ENCODE measurements at places on chromosomes 6 and 20.

- no peak for DNase-seq
These were observed 78.1 kb downstream of the MMUT start for GRCh38 chr6:49384904-49385303.

GRCh38 chr20:58950603-58951002, 30.5 kb upstream of the NELFCD start:
- DNase-seq: no peak

GRCh38 chr20:35563834-35564233, 22.0 kb downstream of the ERGIC3 start:
- no peak for DNase-seq

DNA sequence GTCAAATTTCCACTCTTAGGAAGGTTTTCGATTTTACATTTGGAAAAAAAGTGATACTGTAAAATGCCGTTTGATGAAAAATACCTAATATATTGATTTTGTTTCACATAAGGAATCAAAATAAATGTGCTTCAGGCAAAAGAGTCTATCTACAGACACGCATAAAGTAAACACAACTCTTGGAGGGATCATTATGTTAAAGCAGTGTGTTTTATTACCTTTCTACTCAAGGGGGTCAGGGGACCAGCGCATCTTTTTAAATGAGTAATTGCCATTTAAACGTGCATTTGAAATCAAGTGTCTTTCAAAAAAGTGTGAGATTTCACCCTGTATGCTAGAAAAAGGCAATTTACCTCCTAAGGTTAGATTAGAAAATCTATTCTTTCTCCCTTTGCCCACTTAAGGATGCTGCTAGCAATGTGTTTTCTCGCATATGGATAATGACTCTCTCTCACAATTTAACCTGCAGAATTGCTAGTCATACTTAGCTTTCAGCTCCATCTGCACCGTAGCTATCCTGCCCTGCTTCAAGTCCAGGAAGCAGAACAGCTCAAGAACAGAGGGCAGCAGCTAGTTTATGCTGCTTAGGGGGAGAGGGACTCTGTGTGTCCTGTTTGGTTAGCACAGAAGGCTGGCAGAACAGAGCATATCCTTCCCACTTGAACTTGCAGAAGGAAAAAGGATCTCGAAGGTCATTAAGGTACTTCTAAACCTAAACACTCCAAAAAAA, 35.0 kb downstream of the NKAIN2 start:
- DNase-seq: peak; percentile 78

- no peak for DNase-seq
These were observed 29.9 kb upstream of the HMGA1 start for GRCh38 chr6:34206726-34207125.

GRCh38 chr20:57579898-57580447, 19.1 kb downstream of the PCK1 start:
- DNase-seq: no peak

GRCh38 chr20:23335521-23335920, 15.1 kb upstream of the NXT1 start:
- DNase-seq: no peak

GRCh38 chr20:54717983-54718382, 242.6 kb downstream of the DOK5 start:
- DNase-seq: no peak

- DNase-seq: no peak
These were observed 13.4 kb downstream of the MTFR2 start for GRCh38 chr6:136236466-136237293.

DNA sequence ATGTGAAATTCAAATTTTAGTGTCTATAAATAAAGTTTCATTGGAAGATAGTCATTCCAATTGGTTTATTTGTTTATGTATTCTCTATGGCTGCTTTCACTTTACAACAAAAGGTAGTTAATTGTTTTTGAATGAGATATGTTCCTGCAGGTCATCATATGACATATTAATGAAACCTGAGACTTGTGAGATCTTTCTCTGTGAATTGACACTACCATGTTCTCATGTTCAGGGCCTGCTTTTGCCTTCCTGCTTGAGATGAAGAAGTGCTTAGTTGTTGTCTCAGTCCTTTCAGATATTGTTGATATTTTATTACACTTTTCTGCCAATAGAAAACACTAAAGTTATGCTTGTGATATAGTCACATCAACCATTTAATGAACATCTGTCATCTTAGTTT, 132.5 kb downstream of the UTRN start:
- DNase-seq: no peak
